ENCODE measurements at places on chromosomes 3 and 15.

DNA sequence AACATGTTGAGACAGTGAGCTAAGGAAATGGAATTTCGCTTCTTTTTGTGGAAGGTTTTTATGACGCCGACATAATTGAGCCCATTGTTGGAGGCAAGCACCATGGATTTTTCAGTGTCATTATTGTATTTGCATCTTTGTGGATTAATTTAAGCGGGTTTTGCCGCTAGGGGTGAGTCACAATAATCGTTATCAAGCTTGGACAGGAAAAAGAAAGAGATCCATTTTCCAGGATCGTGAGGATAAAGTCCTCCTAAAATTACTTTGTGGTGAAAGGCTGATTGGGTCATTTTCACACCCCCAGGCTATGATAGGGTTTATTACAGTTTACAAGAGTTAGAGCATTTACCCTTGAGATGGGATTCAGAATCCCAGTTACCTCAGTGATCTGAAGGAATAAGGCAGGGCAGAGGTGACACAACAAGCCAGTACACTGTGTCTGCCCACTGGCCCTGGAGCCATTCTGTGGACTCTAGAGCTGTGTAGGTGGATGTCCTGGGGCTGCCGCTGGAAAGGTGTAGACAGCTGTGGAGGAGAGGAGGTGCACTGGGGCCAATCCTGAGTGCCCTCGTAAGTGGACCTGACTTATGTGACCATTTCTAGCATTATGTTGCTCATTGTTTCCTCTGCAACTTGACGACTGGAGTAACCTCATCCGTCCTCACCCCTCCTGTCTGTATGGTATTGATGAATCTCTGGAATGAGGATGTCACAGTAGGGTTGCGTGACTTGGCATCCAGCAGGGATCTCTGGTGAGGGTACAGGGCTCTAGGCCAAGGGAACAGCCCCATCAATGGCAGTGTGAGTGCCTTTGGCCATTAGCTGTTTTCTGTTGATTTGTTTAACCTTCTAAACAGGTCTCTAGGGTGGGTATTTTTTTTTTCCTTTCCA is 370.1 kb downstream of the LRTM1 start:
- DNase-seq, result no peak

DNA sequence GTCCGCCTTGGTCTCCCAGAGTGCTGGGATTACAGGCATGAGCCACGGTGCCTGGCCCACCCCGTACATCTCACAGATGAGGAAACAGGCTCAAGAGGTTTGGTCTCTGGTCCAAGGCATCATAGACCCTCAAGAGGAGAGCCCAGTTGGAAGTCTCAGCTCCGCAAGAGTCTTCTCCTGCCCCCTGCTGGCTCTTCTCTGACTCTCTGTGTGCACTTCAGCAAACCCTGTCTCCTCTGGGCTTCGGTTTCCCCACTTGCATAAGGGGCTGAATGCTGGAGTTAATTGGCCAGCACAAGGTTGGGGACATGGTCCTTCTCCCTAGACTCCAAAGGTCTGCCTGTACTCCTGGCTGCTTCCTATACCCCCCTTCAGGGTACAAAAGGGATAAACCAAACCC is 3.9 kb downstream of the MST1R start:
- DNase-seq, result no peak

GRCh38 chr3:78895528-78895927 is 872.3 kb downstream of the ROBO1 start:
- no peak for DNase-seq

DNA sequence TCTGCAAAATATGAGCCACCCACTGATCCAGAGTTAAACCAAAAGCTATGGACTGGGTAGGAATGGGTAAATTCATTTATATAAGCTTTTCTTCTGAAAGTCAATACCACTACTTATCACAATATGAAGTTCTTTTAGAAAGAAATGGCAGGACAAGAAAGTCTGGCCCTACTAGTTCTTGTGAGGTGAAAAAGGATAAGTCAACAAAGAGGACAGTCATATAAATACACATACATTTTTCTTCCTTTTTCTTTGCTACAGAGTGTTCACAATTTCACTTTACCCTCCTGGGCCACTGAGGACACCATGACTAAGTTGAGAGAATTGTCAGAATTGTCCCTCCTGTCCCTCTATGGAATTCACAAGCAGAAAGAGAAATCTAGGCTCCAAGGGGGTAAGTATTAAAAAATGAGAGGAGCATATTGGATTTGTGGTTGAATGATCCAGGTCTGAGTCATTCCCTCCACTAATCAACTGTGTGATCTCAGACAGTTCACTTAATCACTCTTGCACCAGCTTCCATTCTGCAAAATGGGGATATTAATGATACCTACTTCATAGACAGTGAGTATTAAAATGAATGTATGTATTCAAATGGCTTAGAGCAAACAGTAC is 27.6 kb downstream of the ACP3 start:
- DNase-seq, result no peak

DNA sequence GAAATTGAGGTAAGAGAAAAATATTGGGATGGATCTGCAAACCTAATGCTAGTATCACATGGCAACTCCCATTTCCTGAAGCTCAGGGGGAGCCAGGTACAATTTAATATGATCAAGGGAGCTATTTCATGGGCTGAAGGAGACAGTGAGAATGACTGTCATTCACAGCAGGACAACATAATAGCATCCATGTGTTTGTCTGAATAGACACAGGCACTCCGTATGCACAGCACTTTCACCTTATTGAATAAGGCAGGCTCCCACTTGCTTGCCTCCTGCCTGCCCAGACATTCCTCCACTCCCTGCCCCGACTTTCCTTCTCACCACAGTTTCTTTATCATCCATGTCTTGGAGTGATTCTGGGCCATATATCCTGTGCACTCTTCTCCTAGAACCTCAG is 156.6 kb upstream of the SLC24A5 start:
- no peak for DNase-seq

- DNase-seq, result no peak
Measured at GRCh38 chr3:43426388-43426787, 140.0 kb downstream of the SNRK start.

DNA sequence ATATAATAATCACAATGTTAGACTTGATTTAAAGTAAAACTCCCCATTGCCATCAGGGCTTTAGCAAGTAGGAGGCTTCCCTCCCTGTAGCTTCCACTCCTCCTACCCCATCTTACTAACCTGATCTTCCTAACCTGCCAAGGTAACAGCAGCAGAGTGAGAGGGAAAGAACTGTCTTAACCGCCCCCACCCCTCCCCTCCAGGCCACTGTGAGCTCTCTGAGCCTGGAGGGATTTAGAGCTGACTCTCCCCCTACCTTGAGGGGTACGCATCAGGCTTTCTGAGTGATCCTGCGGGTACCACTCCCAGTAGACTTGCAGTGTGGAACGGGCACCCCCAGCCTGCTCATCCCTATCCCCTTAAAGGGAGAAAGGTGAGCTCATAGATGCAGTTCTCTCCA is 11.4 kb upstream of the PRSS50 start:
- DNase-seq, result no peak

GRCh38 chr15:85587707-85588411 is 206.9 kb downstream of the KLHL25 start:
- DNase-seq, result no peak

DNA sequence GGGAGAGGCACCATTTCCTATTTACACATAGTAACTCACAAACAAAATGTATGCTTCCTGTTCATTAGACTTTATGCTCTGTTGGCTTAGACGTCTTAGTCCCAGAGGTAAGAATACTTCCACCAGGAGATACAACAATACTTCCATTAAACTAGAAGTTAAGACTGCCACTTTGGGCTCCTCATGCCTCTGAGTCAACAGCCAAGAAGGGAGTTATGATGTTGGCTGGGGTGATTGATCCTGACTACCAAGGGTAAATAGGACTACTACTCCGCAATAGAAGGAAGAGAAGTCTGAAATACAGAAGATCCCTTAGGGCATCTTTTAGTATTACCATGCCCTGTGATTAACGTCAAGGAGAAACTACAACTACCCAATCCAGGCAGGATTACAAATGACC is 43.5 kb upstream of the ABI3BP start:
- no peak for DNase-seq

DNA sequence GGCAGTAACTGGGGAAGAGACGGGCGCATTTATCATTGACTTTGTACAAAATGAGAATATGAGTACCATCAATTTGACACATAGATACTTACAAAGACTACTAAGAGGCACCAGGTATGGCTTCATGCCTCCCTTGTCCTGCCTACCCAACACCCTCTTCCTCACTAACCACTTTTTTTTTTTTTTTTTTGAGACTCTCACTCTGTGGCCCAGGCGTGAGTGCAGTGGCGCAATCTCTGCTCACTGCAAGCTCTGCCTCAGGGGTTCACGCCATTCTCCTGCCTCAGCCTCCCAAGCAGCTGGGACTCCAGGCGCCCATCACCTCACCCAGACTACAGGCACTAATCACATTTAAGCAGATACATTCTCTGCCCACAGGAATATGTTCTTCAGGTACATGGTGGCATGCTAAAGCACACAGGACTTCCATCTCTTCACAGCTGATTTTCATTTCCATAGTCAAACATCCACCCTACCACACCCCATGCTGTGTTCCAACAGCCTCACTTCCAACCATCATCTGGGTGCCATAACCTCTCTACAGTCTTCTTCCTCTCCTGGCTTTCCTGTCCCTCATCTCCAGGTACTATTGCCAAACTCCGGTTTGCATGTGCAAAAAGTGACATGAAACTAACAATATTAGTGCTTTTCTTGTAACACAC is 41.7 kb downstream of the RAB27A start:
- DNase-seq, result no peak

GRCh38 chr3:155334914-155335723 is 41.6 kb upstream of the STRIT1 start:
- no peak for DNase-seq

GRCh38 chr3:111210866-111211564 is 139.4 kb downstream of the NECTIN3 start:
- DNase-seq, result no peak

DNA sequence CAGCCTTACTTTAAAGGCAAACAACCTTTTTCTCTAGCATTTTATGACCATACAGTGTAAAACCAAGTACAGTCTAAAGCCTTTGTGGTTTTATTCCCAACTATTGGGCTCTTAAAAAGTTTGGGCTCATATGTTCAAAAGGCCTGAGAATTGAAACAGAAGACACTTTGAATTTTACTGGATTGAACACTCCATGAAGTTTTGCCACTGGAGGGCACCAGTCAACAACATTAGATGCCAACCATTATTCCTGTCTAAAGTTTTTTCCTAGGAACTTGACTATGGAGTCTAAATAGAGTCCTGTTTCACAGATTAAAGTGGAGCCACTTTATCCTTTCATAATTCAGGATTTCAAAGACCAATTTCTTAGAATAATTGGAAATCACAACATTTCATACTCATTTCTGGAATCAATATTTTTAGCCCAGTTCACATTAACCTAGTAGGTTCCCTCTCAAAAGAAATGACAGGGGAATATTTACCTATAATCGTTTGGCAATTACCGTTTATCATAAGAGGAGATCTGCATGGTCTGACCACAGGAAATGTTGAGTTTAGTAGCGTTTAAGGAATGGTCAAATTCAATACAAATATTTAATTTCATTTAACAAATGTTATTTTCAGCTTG is 244.1 kb upstream of the PDZRN3 start:
- no peak for DNase-seq

GRCh38 chr15:44781128-44781810 is 44.9 kb downstream of the TRIM69 start:
- no peak for DNase-seq

DNA sequence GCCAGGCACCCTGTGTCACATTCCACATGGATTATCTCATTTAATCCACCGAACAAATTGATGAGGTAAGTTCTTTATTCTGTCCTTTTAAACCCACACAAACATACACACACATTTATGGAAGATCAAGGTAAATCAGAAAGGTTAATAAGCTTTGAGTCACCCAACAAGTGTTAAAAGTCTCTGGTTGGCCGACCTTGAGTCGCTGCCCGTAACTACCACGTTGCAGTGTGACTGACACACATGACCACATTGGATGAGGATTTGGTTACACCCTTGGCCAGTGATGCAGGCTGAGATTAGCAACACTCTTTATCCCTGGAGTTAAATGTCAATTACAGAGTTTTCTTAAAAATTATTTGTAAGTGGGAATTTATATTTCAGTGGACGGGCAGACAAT is 19.2 kb downstream of the FOXP1 start:
- no peak for DNase-seq

DNA sequence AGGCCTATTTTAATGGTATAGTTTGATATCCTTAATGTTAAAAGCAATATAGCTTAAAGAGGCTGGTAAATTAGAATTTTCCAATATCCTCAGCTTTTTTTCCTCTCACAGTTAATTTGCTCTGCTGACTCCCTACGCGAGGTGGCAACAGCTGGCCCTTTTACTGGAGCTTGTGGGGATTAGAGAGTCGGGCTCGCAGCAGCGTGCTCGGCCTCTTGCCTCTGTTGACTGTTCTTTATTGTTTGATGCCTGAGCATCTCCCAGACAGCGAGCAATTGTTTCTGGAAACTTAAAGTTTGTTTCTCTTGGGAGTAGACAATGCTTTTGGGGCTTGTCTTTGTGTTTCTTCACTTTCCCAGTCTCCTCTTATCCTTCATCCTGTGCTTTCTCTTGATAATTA is 80.8 kb downstream of the OPA1 start:
- DNase-seq, result no peak

DNA sequence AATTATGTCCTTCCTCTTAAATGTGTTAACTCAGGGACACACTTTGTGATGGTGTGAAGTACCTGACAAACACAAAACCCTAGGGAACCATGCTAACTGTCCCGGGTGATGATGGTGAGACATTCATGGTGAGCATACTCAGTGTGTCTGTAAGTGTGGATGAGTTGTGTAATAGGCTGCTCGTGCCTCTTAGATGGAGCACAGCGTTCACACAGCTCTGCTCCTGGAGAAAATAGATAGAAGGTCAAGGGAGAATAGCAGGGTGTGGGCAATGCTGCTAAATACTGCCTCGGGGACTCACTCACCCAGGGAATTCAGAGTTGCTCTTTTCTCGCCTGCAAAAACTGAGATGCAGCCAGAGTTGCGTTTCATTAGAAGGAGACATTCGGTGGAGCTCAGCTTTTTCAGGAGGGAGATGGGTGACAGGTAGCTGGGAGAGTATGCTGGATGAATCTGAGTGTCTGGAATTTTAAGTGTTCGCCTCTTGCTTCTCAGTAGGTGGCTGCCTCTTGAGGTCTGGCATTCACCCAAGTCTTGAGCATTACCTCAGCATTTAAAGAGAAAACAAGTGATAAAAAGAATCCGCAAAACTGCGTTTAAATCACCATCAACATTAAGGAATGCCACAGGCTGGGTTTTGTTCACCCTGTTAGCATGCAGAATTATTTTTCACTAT is 813.2 kb downstream of the AGBL1 start:
- DNase-seq, result no peak

GRCh38 chr3:175129571-175129970 is 270.4 kb downstream of the NAALADL2 start:
- no peak for DNase-seq

- no peak for DNase-seq
Measured at GRCh38 chr3:138862531-138862923, 27.8 kb upstream of the PIK3CB start.
